ENCODE measurements at places on chromosomes 12 and 14.

GRCh38 chr12:39846971-39847650, 227.5 kb upstream of the ABCD2 start:
- DNase-seq, result no peak

- no peak for DNase-seq
Observed at GRCh38 chr12:21305661-21306060, 29.1 kb downstream of the SLCO1A2 start.

DNA sequence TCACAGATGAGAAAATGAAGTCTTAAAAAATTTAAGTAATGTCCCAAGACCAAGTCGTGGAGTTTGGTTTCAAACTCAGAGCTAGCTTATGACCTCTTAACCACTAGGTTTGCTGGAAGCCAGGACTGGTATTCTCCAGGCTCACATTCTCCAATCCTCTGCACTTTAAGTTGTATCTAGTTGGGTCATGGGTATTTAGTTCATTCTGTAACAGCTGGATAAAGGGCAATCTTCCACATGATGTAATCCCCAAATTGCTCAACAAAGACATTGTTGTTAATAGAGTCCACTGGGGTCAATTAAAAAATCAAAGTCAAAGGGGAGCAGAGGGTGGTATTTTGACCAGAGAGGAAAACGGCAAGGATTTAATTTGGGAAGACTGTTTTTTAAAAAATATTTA, 17.8 kb upstream of the GAS2L3 start:
- no peak for DNase-seq

DNA sequence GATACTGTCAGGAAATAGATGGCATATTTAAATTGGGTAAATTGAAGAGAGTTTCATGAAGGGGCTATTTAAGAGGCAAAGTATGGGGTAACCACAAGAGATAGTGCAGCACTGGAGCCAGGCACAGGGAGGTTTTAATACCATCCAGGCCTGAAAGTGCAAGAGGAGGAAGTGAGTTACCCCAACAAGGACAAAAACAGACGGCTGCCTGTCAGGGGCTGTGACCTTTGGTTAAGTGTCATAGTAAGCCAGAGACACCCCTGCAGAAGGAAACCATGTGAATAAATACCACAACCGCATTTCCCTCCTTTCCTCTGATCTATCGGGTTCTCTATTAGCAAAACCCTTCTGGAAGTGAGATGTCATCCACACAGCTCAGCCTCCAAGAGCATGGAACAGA, 122.0 kb upstream of the DHRS4 start:
- DNase-seq, result no peak

- no peak for DNase-seq
Observed at GRCh38 chr12:93978553-93978952, 169.8 kb upstream of the PLXNC1 start.

DNA sequence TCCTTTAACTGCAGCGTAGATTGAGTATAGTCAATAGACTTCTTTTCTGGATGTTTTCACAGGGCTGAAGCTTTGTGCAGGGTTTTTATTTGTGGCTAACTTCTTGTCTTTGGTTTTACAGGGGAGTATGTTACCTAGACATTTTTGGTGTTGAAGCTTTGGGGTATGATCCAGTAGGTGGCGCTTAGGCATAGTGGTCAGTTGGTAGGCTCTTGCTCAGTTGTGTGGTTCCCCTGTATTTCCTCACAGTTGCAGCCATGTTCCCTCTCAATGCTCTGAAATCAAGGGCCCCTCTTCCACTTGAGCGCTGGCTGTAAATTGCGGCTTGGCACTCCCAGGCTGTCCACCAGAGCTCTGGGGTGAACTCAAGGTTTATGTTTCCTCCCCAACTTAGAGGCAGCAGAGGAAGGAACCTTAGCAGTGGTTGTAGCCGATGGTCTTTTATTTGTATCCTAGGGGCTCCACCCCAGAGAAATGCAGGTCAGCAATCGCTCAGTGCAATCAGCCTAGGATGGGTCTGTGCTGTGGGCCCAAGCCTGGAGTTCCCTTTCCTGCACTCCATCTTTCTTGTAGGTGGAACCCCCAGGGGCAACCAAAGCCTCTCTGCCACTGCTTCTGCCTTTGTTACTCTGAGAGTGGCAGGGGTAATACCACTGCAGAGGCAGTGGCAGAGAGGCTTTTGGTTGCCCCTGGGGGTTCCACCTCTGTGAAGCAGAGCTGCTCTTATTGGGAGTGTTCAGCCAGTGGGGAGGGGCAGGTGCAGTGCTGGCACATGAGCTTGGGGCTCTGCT, 55.1 kb downstream of the CMAS start:
- no peak for DNase-seq

- DNase-seq, result no peak
Observed at GRCh38 chr12:116454950-116455447, 104.2 kb upstream of the MAP1LC3B2 start.

DNA sequence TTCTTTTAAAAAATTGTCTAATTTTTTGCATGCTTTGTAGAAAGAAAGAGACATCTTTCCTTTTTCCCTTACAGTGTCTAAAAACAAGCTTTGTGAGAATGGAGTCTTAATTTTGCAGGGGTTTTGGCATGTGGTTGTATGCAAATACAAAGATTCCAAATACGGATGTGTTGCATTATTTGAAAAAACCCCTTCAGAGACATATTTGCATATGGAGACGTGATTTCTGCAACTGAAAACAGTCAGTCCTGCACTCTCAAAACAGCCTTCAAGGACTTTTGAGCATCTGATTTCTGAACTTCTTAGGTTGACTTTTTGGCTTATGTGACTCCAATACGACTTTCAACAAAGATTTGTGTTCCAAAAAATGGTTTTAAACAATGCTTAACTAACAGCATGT, 7.8 kb downstream of the IRAK3 start:
- DNase-seq, result no peak

DNA sequence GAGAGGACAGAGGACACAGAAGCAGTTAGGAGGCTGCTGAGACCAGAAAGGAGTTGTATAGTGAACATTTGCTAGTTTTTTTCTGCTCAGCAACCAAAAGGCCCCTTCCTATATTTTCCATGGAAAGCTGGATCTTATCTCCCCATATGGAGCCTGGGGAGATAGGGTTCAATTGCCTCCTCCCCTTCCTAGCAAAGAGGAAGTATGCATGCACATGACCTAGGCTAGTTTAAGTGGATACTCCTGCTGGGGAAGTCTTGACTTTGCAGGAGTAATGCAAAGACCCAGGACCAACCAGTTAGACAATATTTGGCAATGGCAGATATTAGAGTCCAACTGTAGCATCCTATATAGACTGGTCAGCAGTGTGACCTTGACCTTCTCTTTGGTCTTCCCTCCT, 15.1 kb downstream of the CHD8 start:
- DNase-seq, result no peak

DNA sequence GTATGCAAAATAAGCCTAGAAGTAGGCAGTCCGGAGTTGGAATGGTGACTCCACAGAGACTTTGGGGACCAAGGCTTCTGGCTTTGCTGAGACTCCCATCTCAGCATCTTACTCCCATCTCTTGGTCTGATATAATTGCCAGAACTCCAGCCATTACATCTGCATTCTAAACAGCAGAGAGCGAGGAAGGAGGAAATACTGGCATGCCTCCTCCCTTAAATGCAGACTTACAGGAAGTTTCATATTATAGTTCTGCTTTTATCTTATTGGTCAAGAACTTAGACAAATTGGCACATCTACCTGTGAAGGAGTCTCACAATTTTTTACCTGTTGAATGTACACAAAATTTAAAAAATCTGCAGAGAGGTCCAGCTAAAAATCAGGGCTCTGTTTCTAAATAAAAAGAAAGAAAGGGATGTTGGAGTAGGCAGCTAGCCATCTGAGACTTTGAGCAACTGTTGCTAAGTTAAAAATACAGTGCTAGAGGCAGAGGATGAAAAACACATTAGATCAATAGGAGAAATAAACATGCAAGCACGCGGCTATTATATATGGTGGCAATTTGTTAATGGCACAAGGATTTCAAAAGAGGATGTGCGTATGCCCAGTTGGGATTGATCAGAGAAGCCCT, 209.9 kb upstream of the HMGA2 start:
- DNase-seq, result no peak

DNA sequence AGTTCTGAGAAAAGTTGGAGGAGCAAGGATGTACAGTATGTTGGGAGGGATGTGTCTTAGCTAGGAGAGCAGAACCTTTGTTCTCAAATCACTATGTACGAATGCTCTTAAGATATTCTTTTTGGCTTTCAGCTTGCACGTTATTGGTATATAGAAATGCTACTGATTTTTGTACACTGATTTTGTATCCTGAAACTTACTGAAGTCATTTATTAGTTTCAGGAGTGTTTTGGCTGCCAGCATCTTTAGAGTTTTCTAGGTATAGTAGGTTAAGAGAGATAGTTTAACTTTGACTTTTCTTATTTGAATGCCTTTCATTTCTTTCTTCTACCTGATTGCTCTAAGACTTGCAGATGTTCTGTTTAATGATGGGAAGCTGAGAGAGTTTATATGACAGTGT, 442.8 kb upstream of the FBXO33 start:
- no peak for DNase-seq

GRCh38 chr12:25783566-25783965, 174.9 kb upstream of the RASSF8 start:
- DNase-seq, result no peak

- DNase-seq, result no peak
Observed at GRCh38 chr14:70011708-70012107, 132.5 kb downstream of the SMOC1 start.

DNA sequence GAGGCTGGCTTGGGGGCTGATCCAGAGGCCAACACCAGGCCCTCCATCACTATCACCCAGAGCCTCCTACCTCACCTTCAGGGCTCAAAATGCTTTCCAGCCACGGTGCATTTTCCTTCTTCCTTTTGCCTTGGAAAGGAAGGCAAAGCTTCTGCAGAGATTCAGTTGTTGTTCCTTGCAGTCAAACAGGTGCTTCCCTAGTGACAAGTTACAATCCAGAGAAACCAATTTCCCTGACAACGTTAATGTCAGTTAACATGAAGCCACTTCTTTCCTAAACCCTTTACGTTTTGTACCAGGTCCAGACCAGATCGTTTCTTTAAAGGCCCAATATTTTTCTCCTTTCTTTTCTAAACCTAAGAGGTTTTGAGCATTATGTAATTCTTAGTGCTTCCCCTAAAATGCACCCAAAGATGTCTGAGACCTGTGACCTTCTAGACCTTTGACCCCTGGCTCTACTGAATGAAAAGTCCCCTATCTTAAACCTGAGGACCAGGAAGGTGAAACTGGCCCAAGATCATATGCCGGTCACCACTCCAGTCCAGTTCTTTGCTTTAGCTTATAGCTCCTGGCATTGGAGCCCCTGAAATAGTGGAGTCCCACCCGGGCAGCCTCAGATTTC, 211.5 kb downstream of the SLC41A2 start:
- DNase-seq, result no peak

DNA sequence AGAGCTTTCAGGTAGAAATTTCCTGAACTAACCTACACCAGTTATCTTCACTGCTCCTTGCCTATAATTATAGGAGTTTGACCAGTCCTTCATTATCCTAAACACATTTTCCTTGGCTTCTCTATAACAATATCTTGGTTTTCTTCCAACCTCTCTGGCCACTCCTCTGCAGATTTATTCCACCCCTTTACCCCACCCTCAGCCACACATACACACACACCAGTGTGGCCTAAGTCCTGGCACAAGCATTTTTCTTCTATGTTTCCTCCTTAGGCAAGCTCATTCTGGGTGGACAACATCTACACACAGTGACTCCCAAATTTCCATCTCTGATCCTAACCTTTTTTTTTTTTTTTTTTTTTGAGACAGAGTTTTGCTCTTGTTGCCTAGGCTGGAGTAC, 25.1 kb downstream of the CDK17 start:
- DNase-seq, result no peak

- no peak for DNase-seq
Observed at GRCh38 chr12:107057071-107057834, 36.1 kb downstream of the CRY1 start.

- peak; percentile 21 for DNase-seq
Observed at GRCh38 chr12:125186471-125187147, 121.4 kb downstream of the AACS start.

All from NCI-H1436 (cell line).